ENCODE measurements at places on chromosomes 6 and 20.

- DNase-seq: no peak
These were observed 22.1 kb upstream of the KCNK5 start for GRCh38 chr6:39251406-39251805.

DNA sequence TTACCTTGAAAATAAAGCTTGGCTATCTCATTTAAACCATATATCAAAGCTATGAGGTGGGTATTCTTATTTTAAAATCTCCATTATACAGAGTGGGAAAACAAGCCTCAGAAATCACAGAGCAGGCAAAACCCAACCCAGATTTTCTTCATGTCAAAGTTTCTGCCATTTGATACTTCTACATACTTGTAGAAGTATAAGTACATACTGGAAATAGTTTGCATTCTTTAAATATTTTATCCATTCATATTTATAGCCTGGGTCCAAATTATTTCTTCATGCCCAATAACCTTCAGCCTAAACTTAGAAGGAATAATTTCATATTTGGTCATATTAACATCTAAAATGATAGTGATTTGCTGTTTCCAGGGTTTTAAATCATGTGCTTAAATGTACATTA is 61.8 kb downstream of the MLIP start:
- DNase-seq: no peak

DNA sequence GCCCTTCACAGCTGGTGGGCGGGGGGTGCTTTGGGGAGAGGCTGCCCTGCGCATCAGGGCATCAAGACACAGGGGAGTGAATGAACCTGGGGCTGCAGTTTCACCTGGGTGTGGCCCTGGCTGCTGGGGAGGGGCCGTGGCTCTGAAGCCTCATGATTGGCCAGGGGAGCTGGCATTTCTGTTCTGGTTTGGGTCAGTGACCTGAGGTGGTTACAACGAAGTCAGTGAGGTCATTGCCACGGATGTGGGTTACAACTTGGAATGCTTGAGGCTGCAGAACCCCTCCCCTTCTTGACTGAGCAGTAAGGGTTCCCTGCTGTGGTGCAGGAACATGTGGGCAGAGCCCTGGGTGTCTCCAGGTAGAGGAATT is 3.0 kb downstream of the TCEA2 start:
- peak; percentile 49 for DNase-seq

DNA sequence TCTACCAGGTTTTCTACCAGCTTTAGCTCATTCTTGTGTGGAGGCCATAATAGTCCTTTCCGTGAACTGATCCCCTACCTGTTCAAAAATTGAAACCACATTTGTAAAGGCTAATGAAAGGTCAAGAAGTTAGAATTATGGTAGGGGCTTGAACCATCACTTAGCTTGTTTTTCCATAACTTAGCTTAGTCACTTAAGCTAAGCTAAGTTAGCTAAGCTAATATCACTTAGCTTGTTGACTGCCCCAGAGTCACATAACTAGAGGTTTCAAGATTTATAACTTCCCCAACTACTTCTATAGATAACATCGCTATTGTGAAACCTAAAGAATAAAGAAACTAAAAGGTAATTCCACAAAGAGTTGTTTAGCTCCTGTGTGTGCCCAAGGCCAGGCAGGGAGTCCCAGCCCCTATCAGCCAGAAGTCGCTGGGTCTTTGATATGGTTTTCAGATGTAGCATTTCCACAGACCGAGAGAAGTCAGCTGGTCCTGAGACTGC is 131.8 kb downstream of the VEGFA start:
- no peak for DNase-seq

DNA sequence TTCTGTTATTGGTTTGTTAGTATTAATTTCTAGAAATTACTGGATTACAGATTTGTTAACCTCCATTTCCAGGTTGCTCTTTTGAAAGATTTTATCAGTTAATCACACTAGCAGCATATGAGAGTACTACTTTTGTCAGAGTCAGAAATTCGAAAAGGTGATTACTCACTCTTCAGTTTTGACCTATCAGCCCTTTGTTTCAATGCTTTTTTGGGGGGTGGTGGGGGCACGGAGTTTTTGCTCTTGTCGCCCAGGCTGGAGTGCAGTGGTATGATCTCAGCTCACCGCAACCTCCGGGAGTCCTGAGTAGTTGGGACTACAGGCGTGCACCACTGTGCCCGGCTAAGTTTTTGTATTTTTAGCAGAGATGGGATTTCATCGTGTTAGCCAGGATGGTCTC is 149.2 kb downstream of the JARID2 start:
- no peak for DNase-seq

GRCh38 chr6:163446549-163446948 is 32.0 kb downstream of the QKI start:
- DNase-seq: no peak

Measured in HFF-Myc (cell line).